CD4-positive, alpha-beta T cell treated with Interleukin-1 beta for 1 hour (primary cell): ENCODE measurements at places on chromosomes 4 and X.
A peak's percentile ranks its signal among the peaks of the same experiment; 100 is the strongest.

DNA sequence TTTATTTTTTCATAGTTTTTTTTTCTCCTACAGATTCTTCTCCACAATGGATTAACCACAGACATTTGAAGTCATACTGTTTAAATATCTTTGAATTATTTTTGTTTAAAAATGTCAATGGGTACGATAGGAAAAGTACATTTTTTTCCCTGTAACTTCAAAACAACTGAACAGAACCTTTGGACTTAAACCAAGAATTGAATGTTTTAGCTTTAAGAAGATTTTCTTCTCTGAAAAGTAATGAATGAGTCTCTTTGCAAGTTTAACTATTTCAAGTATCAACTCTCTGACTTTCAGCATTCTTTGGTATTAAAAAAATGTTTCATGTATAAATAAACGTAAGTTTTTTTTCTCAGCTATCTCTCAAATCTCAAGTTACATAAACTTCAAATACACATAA, 364.3 kb downstream of the FBXO8 start:
- no peak for DNase-seq

GRCh38 chr4:188412499-188412898, 273.3 kb downstream of the TRIML1 start:
- DNase-seq, result no peak

DNA sequence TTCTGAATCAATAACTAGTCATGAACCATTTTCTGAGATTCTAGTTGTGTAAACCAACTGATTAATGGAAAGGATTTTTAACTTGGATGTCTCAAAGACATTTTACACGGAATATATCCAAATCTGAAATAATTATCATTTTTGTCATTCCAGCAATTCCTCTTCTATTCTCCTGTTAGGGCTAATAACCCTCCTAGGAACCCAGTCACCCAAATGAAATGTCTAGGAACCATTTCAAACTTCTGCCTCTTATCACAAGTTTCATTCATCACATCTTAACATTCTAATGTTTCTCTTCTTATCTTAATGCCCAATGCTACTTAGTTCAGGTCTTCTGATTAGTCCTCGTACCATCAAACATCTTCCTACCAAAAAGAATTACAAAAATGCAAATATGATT, 639.8 kb downstream of the DMD start:
- DNase-seq, result no peak

- no peak for DNase-seq
Measured at GRCh38 chr4:136800248-136800647, 732.0 kb downstream of the PCDH18 start.

- no peak for DNase-seq
Measured at GRCh38 chrX:13693341-13693961, 4.5 kb downstream of the RAB9A start.

GRCh38 chr4:105002278-105002677, 144.4 kb upstream of the TET2 start:
- no peak for DNase-seq

DNA sequence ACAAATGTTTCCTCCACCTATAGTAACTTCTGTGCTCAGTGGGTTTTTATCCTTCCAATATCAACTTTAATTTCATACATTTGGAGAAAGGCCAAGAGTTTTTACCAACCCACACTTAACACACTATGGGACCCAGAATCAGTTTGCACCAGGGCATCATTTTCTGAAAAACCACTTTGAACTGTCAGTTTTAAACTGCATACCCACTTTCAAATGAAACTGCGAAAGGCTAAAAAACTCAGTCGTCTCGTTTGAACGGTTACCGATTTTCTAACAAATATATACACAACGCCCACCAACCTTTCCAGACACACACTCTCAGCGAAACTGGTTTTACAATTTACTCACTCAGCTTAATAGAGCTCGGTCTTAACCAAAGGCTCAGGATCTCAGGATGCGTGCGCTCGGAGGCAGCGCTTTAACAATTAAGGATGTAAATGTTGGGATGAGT, 376 bp downstream of the ABCG2 start:
- no peak for DNase-seq

- no peak for DNase-seq
Measured at GRCh38 chrX:15310117-15310516, 5.3 kb downstream of the ASB11 start.

GRCh38 chr4:1866189-1866661, 5.0 kb upstream of the NSD2 start:
- no peak for DNase-seq

- DNase-seq, result no peak
Measured at GRCh38 chr4:27568236-27568951, 707.8 kb downstream of the STIM2 start.

DNA sequence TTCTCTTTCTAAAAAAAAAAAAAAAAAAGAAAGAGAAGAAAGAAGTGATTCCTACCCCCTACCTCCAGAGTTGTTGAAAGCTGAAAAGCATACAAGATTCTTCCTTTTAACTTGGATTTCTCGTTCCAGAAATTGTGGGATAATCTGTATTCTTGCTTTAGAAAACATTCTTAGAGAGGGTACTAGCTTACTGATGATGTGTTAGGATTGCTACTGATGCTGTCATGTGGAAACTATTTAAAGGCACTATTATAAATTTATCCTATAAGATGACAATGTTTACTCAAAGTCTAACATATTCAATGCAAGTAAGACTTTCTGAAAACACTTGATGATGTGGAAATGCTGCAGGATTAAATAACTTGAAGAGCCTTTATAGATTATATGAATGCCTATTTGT, 204.0 kb upstream of the PUDP start:
- DNase-seq, result no peak

GRCh38 chrX:68685685-68686084, 38.2 kb downstream of the STARD8 start:
- DNase-seq, result no peak

DNA sequence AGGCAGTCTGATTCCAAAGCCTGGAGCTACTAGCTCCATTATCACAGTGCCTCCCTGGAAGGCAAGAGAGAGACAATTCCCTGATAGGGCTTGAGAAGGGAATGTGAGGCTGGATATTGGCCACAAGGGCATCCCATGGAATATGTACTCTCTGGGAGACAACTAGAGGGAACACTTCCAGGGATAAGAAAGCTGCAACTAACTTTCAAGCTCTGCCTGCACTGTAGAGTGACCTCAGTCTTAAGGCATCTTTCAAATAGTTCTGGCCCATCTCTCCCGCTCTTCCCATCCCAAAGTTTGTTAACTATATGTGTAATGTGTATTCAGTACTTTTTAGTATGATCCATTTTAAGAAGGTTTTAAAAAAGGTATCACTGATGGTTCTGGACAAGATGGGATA, 13.1 kb upstream of the RNF212 start:
- DNase-seq, result no peak

DNA sequence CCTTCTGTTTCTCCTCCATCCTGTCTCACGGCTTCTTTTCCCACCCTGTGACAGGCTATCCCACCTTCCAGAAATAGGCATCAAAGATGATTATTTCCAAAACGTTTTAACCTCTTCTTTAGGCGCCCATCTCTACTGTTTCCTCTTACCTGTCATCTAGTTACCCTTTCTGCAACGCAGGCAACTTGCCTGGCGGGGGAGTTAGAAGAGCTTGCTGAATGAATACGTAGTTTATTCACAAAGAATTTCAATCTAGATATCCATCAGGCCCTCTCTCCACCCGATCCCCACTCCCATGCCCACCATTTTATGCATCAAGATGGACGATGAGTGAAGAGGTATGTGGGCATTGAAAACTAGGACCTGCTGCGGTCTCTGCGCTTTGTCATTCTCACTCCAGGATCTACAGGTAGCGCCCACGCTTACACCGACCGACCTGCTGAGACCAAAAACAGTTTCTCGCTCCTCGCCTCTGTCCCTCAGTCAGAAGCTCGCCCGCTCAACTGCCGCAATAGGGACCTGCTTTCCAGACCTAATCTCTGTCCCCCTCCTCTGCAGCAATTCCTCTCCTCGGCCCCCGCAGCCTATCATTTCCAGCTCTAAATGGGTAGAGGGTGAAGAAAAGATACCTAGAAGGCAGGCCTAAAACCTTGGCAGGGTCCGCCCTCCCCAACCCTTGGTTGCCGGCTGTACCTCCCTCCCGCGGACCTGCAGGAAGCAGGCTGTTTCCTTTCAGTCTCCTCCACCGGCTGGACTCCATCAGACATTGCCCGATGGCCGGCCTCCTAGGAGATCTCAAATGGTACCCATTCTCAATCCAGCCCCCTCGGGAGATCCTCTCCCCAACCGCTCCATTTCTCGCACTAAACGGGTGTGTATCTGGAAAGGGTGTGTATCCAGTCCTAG, 624 bp downstream of the BEX5 start:
- DNase-seq, result peak; percentile 3

DNA sequence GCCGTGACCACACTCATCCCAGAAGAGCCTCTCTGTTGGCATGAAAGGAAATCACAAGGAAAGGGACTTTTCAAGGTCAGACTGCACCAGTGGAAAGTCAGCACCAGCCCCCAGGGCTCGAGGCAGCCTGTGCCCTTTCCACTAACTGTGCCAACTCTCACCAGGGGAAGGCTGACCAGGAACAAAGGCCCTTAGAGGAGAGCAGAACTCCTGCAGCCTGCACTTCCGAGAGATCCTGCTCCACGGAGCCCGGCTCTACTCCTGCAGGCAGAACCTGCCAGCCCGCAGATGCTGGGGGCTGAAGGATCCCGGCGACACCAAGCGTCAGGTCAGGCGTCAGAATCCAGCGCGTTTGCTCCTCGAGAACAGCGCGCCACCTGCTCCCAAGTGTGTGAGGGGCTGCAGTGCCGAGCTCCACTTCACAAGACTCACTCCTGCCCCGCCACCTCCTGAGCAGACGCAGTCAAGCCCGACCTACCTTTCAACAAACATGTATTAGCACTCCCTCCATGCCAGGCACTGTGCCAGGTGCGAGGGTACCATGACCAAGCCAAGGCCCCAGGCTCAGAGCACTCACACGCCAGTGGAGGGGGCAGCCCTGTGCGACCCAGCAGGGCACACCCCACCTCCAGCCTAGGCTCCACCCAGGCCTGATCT, 13.6 kb upstream of the HELT start:
- DNase-seq, result no peak

- DNase-seq, result no peak
Measured at GRCh38 chrX:6134255-6134654, 94.4 kb downstream of the NLGN4X start.

DNA sequence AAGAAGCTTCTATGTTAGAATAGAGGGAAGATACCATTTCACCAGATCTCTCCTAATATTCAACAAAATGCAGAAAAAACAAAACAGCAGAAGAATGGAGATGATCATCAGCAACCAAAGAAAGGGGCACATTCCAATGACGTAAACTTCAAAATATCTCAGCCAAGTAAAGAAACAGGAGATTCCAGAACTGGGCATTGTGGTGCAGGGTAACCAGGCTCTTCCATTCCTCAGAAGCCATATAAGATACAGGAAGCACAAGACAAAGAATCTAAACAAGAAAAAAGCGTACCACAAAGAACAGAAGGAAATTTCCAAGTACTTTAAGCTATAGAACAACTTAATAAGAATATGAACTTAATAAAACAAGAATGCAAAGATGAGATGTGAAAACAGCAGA, 6.9 kb upstream of the ARMCX4 start:
- no peak for DNase-seq

DNA sequence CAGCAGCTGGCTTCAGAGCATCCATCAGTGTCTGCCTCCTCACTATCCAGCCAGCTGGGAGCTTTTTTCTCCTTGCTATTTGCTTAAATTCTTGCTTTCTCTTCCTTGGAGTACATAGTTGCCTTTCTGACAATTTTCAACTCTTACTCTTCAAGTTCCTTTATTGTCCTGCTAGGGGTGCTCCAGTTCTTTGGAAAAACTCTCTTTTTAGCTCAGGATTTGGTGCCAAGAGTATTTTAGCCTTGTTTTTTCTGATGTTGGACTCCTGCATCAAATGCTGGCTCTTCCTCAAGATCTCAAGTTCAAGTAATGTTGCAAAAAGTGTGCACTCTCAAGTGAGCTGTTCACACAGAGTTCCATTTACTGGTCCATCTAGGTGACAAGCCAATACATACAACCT, 126.4 kb downstream of the KDR start:
- no peak for DNase-seq

DNA sequence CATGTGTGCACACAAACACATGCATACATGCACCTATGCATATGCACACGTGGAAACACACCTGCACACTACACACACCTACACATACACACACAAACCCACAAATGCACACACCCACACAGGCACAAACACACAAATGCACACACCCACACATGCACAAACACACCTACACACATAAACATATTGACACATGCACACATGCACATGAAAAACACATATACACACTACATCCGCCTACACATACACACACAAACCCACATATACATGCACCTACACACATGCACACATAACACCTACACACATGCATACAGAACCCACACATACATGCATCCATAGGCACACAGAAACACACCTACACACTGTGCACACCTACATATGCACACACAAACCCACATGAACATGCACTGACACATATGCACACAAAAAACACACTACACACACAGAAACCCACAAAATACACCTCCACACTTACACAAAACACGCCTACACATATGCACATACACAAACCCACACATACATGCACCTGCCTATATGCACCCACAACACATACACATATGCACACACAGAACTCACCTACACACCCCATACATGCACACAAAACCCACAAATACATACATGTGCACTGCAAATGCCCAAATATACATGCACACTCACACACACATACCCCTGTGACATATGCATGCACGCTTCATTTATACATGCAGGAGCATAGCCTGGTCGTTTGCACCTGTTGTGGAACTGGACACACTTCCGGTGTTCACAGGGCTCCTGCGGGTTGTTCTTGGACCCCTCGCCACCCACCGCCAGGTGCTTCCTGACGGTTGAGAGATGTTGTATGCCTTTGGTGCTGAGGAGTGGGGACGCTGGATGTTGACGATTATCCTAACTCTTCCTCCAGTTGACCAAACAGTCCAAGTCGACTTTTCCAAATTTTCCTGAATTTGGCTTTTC, 22.1 kb downstream of the CD99 start:
- DNase-seq, result no peak
